ENCODE measurements at places on chromosomes 16 and 17.
A peak's percentile ranks its signal among the peaks of the same experiment; 100 is the strongest.

DNA sequence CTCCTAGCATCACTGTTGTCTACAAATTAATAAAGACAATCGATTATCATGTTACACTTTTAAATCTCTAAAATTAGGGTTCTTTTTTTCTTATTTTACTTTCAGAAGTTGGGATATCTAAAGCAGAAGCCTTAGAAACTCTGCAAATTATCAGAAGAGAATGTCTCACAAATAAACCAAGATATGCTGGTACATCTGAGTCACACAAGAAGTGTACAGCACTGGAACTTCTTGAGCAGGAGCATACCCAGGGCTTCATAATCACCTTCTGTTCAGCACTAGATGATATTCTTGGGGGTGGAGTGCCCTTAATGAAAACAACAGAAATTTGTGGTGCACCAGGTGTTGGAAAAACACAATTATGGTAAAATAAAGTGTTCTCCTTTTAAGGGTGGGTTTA lies 2.4 kb downstream of the RAD51C start:
- DNase-seq = no peak

GRCh38 chr17:30550512-30551273 lies 73.5 kb downstream of the GOSR1 start:
- no peak for DNase-seq

DNA sequence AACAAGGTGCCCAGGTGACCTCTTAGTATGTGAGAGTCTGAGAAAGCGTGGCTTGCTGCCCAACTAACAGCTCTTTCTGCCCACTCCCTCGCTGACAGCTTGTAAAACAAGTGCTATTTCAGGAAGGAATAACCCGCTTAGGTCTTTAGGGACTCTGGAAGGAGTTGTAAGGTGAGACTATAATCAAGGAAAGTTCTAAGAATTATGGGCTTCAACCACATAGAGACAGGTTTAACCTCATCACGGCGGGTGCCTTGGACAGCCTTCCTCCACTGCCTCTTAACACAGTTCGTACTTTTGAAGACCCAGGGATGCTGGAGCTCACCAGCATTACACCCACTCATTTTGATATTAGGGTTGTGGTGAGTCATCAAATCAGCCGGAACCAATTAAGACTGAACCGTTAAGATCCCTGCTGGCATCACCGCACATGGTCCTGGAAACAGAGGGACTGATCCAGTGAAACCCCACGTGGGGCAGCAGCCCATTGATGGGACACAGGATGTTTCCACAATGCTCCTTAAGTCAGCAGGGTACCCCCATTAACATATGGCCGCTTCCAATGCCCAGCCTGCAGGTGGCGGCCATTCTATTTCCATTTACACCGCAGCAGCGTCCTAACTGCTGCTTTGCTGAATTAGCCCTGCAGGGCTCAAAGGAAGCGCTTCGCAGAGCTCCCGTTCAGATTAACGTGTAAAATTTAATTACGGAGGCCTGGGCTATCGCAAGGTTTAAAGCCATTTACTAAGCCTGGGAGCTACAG lies 176.6 kb upstream of the SDK2 start:
- DNase-seq = no peak

- no peak for DNase-seq
Measured at GRCh38 chr17:79954281-79955166, 81.1 kb downstream of the TBC1D16 start.

DNA sequence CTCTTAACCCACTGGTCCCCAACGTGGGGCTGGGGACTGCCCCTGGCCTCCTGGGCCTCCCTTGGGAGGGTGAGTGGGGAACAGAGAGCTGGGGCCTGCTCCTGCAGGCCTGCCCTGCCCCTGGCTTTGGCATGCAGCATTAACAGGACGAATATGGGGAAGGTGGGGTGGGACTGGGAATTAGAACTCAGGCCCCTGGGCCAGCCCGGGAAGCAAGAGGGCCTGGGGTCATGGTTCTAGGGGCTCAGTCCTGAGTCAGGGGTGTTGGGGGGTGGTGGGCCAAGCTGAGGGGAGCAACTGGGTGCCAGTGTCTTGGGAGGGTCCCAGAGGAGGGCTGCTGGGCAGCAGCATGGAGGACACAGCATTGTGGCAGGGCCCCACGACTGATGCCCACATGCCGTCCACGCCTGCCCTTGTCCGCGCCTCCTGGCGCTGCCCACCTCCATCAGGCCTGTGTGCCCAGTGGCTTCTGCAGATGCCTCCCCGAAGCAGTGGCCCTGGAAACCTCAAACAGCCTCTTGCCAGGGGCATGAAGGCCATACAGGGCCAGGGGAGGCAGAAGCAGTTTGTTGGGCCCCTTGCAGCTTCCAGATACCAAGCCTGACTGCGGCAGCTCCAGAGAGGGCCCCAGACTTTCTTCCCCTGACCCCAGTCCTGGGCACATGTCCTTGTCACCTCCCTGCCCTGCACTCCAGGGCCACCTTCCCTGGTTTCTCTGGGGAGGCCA lies 4.8 kb downstream of the MAP2K3 start:
- no peak for DNase-seq

- DNase-seq = no peak
Measured at GRCh38 chr16:75679366-75679765, 2.6 kb upstream of the CPHXL2 start.

GRCh38 chr17:74429604-74430384 lies 2.1 kb upstream of the GPRC5C start:
- no peak for DNase-seq

GRCh38 chr17:39618956-39619785 lies 7.6 kb upstream of the PPP1R1B start:
- no peak for DNase-seq

DNA sequence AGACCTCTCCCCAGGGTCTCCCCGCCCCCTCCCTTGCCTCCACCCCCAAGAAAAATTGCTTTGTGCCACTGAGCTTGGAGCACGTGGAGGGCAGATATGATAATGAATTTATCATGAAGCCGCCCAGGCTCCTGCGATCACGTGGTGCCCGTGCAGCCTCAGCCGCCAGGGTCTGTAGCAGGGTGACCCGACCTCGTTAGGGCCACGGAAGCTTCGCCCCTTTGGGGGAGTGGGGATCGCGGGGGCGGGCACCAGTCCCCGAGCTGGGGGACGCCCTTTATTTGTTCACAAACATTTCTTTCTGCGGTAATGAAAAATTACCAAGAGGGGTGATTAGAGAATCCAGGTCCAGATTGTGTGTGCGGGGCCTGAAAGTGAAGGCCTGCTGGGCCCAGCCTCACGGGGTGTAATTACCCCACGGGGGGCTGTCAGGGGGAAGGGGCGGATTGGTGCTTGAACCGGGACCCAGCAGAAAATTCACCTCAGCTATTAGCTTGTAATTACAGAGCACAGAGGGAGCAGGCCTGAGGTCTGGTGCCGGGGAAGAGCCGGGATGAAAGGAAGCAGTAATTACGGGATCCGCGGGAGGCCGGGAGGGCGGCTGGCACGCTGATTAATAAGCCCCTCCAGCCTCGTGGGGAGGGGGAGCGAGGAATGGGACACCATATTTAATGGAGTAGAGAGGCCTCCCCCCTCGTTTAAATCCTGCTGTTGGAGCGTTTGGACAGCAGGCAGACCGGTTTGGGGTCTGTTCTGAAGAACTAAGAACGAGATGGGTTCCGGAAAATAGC lies 13.3 kb downstream of the GSE1 start:
- DNase-seq = no peak

GRCh38 chr16:82741073-82741615 lies 114.4 kb downstream of the CDH13 start:
- no peak for DNase-seq

DNA sequence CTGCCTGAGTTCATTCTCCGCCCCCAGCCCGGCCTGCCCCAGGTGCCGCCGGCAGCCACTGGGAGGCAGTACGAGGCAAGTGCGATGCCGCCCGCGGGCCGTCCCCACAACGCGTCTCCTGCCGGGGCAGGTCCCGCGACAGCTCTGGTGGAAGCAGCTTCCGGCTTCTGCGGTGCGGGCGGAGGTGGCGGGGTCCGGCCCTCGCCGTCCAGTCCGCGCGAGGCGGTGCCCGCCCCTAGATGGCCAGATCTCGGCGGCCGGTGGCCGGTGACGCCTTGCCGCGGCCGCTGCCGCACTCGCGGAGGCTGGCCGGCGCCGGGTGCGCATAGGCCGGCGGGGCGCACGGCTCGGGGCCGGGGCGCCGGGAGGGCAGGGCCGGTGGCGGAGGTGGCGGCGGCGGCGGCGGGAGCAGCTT lies 1.8 kb downstream of the GJD3 start:
- peak; percentile 37 for DNase-seq

GRCh38 chr17:19306160-19307111 lies 56.1 kb downstream of the B9D1 start:
- peak; percentile 8 for DNase-seq

- DNase-seq = peak; percentile 43
Measured at GRCh38 chr17:2215616-2216364, 87.8 kb downstream of the SMG6 start.

GRCh38 chr17:58534901-58535421 lies 20.5 kb upstream of the MTMR4 start:
- DNase-seq = no peak

DNA sequence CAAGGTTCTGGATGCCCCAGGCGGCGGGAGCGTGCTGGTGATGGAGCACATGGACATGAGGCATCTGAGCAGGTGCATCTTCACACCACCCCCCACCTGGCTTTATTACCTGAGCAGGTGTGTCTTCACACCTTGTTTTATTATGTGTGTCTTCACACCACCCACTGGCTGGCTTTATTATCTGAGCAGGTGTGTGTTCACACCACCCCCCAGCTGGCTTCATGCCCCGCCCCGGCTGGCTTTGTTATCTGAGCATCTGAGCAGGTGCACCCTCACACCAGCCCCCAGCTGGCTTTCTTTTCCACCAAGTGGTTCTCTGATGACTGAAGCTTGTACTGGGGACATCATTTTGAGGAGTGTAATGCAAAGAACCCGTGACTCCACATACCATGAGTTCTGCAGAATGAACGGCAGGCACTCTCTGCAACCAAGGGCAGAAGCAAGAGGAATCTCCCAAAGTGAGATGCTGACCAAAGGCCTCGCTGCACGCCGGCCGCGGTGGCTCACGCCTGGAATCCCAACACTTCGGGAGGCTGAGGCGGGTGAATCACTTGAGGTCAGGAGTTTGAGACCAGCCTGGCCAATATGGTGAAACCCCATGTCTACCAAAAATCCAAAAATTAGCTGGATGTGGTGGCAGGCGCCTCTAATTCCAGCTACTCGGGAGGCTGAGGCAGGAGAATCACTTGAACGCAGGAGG lies 2.6 kb downstream of the FN3KRP start:
- no peak for DNase-seq

GRCh38 chr16:67086822-67087221 lies 22.9 kb upstream of the PHAF1 start:
- no peak for DNase-seq

- DNase-seq = no peak
Measured at GRCh38 chr16:17177242-17177958, 293.4 kb downstream of the XYLT1 start.

DNA sequence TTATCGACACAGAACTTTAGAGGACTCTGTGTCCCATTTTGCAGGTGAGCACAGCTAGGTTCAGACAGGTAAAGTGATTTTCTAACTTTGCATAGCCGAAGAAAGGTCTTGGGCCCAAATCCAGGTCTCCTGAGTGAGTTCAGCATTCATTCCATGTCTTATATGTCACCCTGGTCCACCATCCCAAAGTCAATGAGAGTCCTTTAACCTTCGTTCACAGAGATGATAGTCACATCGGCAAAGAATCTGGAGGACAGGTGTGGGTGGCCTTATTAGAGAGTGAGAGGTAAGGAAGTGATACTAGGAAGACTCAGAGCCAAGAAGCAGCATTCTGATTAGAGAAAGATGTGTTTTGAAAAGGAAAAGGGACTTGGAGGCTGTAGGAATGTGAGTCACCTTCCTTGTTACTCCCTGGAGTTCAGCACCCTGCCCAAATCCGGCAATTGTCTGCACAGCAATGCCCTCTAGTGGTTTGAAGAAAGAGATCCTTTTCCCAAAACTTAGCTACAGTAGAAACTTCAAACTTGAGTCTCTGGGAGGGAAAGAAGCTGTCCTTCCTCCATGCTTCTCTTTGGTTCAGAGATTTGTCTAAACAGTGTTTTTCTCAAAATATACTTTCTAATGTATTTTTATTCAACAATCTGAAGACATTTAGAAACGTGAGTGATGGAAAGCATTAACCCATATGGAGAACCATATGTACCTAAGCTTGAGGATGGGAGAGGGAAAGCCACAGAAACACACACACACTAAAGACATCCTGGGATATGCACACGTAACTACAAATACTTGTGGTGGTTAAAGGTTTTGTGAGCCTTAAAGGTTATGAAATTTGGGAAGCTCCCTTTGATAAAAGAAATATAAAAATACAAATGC lies 96.4 kb upstream of the SHISA6 start:
- no peak for DNase-seq

- no peak for DNase-seq
Measured at GRCh38 chr17:59815965-59816364, 76.8 kb downstream of the TUBD1 start.

- DNase-seq = no peak
Measured at GRCh38 chr17:58219789-58220183, 731 bp upstream of the MKS1 start.

GRCh38 chr17:47698749-47699535 lies 5.0 kb downstream of the TBKBP1 start:
- DNase-seq = peak; percentile 37

GRCh38 chr17:73290399-73291259 lies 21.2 kb downstream of the CDC42EP4 start:
- no peak for DNase-seq

- peak; percentile 34 for DNase-seq
Measured at GRCh38 chr16:77212741-77213541, 13.7 kb downstream of the SYCE1L start.

GRCh38 chr17:7686222-7687071 lies 843 bp downstream of the TP53 start:
- DNase-seq = peak; percentile 61

- DNase-seq = no peak
Measured at GRCh38 chr17:12047681-12048376, 27.2 kb downstream of the MAP2K4 start.

- no peak for DNase-seq
Measured at GRCh38 chr16:70749006-70749678, 51.8 kb downstream of the VAC14 start.

- no peak for DNase-seq
Measured at GRCh38 chr17:37521821-37522220, 32.1 kb downstream of the DUSP14 start.

Data from T-helper 22 cell (primary cell).